ENCODE measurements at places on chromosomes 2 and 18. TPM values are rescaled to one million over a fixed set of nuclear protein-coding genes. Genes with fewer than 3 reads are reported as not detected.

LRRC30 gene
- total RNA-seq, result 0.69 TPM

SIX3 gene
- not detected for total RNA-seq

DNA sequence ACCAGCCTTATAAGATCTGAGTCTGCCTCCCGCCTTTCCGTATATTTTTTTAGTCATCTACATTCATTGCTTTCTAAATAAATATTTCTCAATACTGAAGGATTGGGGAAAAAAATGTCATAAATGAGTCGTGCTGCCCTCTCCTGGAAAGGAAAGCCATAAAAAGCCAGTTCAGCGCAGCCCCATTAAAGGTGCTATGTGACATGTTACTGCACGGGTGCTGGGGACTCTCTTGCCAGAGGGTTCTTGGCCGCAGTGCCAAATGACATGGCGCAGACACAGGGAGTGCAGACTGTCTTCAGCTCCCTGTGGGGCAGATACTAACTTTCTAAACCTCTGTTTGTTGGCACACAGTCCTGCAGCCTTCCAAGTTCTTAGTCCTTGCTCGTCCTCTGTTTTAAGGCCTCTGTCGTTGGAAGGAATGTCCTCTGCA lies 53.7 kb upstream of the MAP3K20 start:
- no peak for DNase-seq

- DNase-seq, result no peak
These were observed 36.1 kb upstream of the SPP2 start for GRCh38 chr2:234014427-234014826.

DNA sequence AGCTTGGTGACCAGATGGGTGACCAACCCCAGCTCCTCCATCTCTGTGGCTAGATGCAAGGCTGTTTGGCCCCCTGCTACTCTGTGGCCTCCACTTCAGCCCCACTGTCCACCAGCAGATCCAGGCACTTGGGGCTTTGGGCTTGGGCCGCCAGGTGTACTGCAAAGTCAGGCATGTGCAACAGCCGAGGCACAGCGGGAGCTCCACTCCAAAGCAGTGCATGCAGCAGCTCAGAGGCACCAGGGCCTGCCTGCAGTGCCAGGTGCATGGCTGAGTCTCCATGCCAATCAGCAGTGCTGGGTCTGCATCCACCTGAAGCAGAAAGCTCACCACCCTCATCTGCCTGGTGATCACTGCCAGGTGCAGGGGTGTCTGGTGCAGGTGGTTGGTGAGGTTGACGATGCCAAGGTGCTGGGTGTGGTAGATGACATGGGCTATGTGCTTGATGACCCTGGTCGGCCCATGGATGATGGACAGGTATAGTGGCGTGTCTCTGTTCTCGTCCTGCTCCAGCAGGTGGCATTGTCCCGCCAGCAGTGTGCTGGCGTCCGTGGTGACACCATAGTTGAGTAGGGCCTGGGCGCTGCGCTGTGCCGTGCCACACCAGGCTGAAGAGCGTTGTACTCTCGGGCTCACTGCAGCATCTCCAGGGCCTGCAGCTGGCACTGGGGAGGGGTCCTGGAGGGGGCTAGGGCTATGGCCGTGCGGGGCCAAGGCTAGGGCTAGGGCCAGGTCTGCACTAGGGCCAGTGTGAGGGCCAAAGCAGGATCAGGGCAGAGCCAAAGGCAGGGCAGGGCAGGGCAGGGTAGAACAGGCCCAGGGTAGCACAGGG lies 1.0 kb upstream of the ANKRD62 start:
- no peak for DNase-seq

DNA sequence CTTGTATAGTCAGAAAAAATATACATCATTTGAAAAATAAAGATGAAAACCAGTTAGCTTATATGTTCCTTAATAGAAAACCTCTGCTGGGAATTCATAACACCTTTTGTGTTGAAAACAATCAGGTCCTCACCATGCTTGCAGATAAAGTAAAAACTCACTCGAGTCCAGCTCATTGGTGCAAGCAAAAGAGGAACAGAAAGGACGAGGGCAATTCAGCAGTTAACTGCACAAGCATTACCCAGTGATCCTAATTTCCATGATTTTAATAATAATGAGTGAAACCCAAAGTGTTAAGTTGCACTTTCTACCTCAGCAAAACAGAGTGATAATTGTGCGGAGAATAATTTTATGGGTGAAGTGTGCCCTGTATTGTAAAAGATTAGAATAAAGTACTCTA lies 839.9 kb downstream of the BCL11A start:
- DNase-seq, result no peak

Measured in skin of body (tissue), 3 donors.